ENCODE measurements at places on chromosomes 5 and 9.

- DNase-seq, result no peak
These were observed 92.3 kb upstream of the PUM3 start for GRCh38 chr9:2936221-2936620.

DNA sequence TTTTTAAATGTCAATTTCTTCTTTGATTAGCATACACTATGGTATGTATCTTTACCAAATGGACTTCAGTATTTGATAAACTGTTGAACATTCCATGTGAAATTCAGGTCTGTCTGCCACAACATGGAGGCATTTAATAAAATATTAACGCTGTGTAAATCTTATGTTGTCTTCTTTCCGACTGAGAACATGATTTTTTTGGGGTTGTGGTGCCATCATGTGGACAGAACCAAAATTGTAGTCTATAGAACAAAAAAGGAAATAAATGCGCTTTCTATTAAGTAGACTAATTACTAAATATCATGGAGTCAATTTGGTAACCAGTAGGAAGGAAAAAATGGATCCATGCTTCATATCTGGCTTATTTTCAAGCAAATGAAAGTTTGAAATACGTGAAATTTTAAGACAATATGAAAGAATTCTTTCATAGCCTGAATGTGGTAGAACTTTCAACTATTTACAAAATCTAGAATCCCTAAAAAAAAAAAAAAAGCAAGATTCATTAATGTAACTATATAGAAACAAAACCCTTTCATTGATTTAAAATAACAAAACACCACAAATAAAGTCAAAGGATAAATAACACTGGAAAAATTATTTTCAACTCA is 2.8 kb upstream of the PLK2 start:
- DNase-seq, result peak; percentile 5

DNA sequence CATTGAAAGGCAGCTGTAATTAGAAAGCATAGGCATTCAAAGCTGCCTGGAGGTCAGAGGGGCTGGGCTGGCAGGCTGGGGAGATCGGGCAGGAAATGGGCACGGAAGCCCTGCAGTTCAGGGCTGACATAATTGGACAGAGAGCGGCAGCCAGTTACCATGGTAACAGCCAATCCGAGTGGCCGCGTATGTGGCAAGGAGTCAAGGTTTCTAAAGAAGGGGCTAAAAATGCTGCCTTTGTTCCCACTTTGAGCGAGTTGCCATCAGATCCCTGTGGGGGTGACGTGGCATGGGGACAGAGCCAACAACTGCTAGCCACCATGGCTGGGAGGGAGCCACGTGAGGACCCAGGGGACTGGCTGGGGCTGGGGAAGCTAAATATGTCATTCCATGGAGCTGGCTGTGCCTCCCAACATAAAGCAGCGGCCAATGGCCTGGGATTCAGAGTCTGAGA is 44.7 kb upstream of the NDFIP1 start:
- DNase-seq, result peak; percentile 46

DNA sequence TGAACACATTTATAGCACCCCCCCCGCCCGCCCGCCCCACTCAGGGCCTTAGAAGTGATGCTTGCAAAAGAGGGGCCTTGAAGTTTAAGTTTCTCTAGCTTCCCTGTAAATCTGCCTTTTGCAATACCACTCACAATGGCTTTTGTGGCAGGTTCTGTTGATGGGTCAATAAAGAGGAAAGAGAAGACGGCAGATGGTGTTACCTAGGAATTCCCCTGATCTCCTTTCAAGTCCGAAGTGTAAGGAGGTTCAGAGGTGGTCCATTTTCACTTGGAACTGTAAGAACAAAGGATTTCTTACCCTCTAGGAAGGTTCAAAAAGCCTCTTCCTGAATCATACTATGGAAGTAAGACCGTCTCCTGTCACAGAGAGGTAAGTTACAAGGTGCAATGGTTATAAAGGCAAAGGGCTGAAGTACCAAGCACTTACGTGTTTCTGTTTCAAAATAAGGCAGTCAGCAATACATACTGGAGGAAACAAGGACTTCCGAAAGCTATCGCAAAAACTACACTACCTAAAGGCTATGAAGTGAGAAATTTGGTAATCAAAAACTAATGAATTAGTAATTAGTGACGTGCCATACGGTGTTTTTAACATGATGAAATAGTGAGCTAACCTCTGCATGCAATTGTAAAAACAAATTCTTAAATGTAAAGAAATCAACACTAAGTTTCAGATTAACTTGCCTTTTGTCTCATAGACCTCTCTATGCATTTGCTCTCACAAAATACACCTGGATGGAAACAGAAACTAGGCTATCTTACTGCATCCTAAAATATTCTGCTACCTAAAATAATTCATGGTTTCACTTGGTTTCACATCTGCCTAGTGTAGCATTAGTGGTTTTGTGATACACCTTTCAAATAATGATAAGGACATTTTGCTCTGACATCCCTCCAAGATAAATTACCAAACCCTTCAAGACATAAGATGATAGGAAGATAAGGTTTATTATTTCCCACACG is 589.4 kb upstream of the FAM174A start:
- no peak for DNase-seq

DNA sequence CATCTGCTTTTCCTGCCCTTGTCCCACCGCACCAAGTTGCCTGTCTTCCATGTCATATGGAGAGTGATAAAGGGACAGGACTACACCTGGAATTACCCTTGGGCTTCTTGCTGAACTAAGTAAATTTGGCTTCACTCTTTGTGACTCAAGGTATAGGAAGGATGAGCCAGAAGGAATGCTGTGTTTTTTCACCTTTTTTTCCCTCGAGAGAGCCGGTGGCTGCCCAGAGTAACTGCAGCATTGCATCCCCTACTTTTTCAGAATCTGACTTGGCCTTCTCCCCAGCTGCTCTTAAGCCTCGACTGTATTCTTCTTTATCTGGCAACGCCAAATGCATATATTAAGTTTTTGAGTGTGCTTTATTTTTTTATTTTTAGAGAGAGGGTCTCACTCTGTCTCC is 38.4 kb downstream of the RCL1 start:
- DNase-seq, result no peak

GRCh38 chr9:99360026-99360425 is 137.9 kb downstream of the SEC61B start:
- no peak for DNase-seq

DNA sequence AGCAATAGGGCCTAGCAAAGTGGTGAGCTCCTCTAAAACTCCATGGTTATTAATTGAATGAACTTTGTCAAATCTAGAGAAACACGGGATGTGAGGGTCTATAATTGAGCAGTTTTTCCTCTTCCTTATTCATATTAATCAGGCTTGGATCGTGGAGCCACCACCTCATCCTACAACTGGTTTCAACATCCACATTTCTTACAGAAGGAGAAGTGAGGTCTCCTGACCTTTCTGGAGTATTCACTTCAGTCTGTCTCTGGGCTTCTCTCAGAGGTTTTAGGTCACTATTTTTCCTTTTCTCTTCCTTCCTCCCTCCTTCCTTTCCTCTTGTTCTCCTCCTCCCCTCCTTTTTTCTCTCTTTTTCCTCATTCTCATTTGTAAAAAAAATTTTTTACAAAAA is 177.3 kb upstream of the ACTBL2 start:
- DNase-seq, result no peak

GRCh38 chr9:21141427-21141882 is at the start of gene IFNW1:
TSS of gene IFNW1 (minus strand) at chr9:21141832. CDS start at chr9:21141570, 262 bp downstream.
- no peak for DNase-seq

- no peak for DNase-seq
These were observed 86.7 kb downstream of the INSYN2B start for GRCh38 chr5:169893571-169893970.

DNA sequence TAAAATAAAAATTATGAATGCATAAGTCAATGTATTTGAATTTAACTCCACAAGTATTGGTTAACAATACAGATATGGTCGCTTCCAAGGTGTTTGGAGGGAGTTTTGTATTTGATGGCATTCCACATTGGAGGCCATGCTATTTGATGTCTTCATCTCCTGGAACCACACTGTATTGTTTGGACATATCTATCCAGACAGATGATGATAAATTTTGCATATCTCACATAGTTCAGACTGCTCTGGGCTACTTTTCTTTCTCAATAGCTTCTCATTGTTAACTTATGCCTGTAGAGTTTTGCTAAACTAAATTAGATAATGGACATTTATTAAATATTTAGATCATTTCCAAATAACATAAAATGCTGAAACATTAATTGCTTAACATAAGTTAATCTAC is 58.0 kb downstream of the CDKN2A start:
- no peak for DNase-seq

DNA sequence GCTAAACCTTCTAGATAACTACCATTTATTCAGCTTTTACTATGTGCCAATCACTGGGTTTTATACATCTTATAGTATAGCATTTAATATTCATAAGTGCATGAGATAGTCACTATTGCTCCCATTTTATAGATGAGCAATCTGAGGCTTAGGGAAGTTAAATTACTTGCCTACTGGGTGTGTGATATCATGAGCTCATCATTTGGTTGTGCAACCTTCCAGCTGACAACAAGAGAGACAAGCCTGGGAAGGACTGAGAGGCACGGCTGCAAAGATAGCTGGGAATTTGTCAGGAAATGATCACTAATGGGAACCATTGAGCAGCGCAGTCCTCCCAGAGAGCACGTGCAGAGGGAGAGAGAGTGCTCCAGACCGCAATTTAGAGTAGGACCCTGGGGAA is 481.6 kb upstream of the KIF2A start:
- no peak for DNase-seq

DNA sequence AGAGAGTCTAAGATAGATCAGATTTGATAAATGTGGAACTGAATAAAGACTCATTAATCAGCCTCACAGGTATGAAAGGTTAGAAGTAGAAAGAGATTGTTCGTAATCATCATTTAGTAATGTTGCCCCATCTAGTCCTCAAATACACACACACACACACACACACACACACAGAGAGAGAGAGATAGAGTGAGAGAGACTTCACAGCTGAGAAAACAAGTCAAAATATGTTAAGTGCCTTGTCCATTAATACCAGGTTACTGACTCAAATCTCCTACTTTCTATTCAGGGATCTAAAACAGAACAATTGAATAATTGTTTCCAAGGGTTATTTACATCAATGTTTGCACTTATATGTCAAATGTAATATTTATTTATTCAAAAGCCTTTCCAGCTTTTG is 284.6 kb downstream of the MRPS30 start:
- no peak for DNase-seq
